ENCODE measurements at places on chromosomes 5 and 9.

- no peak for DNase-seq
Observed at GRCh38 chr5:177222269-177222668, 81.2 kb downstream of the RAB24 start.

DNA sequence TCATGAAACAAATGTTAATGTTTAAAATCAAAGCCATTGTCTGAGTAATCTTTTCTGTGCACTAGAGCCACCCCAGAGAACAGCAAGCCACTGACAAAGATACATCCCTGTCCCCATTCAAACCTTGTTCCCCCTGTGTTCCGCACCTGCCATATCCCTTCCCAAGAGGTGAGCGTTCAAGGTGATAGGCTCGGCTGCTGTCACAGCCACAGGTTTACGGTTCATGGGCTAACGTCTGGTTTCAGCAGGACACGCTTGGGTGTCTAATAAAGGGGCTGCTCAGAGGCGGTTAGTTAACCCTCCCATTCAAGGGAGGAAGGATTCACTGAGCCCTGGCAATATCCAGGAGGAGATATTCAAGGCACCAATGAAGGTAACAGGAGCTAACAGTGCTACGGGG lies 24.5 kb upstream of the LAMC3 start:
- DNase-seq = no peak

GRCh38 chr5:64979531-64979930 lies 210.8 kb downstream of the CWC27 start:
- no peak for DNase-seq

GRCh38 chr9:90767523-90768100 lies 34.0 kb upstream of the SYK start:
- DNase-seq = no peak

DNA sequence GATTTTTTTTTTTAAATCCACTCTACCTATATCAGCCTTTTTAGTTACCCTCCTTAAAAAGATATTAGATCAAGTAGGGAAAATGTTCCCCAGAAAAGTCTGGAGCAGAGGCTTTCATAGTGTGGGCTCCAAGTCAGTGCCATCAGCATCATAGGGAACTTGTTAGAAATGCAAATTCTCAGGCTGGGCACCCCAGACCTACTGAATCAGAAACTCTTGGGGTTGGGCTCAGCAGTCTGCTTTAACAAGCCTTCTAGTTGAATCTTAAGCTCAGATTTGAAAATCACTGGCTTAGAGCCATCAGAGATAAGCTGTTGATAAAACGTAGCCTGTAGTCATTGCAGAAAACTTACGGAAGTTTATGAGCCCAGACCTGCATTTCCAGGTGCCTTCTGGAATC lies 140.1 kb downstream of the TMEM38B start:
- DNase-seq = no peak

GRCh38 chr5:73797132-73797510 lies 171.1 kb downstream of the ARHGEF28 start:
- no peak for DNase-seq

- no peak for DNase-seq
Observed at GRCh38 chr5:57410374-57411320, 72.0 kb downstream of the ACTBL2 start.

DNA sequence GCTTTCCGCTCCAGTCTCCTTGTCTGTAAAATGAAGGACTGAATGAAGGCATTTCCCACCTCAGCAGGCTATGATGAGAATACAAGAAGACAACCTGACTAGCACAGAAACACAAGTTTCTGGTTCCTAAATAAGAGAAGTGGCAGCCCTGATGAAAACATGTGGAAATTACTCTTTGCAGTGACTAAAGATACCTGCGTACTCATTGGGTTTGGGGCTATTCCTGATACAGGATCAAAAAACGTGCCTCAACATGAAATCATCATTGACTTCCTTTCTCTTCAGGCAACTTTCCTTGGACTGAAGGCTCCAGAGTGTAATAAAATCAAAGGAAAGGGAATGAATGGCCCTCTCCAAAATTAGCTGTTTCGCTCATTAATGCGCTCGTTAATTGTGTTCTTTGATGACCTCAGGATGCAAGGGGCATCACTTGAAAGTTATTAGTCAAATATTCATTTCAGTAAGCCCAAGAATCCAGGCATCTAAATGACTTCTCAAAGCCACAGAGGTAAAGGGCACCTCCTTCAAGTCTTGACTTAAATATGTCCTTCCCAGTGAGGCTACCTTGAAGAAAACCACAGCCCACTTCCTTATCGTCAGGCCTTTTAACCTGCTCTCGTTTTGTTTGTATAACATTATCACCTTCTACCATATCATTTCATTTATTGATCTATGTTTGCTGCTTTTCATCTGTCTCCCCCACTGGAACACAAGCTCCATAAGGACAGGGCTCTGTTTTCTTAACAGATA lies 68.9 kb downstream of the RASEF start:
- DNase-seq = no peak

DNA sequence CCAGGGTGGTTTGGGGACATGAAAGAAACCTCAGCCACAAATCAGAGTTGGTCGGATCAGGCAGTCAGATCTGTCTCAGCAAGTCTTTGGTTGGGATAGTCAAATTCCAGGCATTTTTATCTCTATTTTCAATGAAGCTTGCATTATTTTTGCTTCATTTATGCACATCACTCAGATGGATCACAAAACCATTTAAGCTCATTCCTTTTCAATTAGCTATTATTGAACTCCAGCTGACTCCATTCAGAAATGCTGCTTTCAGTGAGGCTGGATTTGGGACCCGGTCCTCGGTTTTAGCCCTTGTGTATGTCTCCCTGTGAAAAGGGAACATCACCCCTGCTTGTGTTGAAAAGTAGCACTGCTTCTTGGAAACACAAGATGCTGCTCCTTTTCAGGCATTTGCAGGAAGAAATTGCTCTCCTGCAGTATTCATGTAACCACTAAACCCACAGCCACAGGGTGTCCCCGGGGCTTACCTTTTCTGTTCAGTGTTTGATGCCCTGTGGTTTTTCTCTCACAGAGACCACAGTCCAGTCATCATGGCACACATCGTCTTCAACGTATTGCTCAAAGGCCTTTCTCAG lies 232.9 kb downstream of the NFIB start:
- no peak for DNase-seq

DNA sequence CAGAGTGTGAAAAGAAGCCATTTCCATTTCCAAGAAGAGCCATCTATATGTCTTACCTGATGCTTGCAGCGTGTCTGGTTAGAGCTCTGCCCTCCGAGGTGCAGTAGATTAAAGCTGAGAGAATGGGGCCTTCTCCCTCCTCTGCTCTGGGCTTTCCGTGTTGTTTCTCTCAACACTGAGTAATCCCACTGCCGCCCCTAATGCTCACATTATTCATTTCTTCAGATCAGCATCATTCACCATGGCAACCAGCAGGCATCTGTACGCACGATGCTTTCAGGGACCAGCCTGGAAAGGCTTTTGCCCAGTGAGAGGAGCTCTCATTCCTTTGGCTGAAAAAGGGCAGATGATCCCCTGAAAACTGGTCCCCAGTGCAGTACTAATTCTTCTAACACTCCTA lies 79.6 kb downstream of the CYFIP2 start:
- DNase-seq = no peak

DNA sequence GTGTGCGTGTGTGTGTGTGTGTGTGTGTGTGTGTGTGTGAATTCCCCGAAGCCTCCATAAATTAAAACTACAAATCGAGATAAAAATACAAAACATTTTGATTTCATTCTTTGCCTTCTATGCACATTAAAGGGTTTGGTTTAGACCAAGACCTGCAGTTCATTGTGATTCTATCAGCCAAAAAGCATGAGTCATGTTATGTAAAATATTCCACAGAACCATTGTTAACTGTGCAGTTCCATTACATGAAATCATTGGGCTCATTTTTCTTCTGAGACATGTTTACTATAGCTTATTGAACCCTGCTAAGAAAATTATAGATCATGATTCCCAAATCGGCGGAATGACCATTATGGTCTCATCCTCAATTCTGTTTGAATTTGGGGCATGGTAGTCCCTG lies 11.7 kb downstream of the CAVIN4 start:
- no peak for DNase-seq

DNA sequence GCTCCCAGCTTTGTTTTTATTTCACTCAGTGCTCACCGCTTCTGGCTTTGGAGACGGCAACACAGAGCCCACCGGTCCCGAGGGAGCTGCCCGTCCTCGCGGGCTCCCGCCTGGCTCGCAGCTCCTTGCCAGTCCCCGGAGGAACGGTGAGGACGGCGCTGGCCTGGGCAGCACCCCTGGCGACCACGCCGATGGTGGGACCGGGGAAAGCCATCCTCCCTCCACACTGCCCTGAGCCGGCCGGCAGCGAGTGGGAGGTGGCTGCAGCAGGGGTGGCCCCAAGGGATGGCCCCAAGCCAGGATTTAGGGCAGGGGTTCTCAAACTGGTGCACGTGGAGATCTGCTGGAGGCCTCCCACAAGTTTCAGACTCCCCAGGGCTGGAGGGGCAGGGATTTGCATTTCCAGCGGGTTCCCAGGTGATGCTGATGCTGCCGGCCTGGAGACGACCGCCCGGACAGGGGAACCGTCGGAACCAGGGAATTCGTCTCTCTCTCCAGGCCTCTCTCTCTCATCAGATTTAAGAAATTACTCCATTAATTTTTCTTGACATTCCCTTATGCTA lies 293.2 kb upstream of the IRX4 start:
- DNase-seq = no peak

- no peak for DNase-seq
Observed at GRCh38 chr5:60903356-60903755, 41.5 kb downstream of the ERCC8 start.

GRCh38 chr9:13330396-13331004 lies 51.0 kb upstream of the MPDZ start:
- no peak for DNase-seq

DNA sequence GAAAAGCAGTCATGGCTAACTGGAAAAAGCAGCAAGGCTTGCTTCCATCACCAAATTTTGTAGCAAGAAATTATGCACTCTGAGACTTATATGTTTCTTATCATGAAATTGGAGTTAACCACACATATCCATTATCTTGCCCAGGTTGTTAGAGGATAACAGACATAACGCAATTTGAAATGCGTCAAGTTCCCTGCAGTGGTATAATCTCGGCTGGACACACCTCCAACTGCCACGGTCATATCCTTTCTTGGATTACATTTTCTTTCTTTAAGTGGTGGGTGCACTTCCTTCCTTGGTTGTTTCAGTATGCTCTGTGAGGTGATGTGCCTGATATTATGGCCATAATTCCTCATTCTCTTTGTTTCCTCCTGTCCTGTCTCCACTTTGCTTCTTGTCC lies 695.0 kb upstream of the DMAC1 start:
- DNase-seq = no peak

Measured in stimulated activated CD8-positive, alpha-beta memory T cell treated with anti-CD3 and anti-CD28 coated beads, Interleukin-15, amount 100 ng/mL, for 4 hours (primary cell).